Hematopoietic multipotent progenitor cell treated with erythropoietin and hydrocortisone succinate and interleukin-3 and kit ligand, for 6 days (in vitro differentiated cells): ENCODE measurements at places on chromosomes 4 and X.

DNA sequence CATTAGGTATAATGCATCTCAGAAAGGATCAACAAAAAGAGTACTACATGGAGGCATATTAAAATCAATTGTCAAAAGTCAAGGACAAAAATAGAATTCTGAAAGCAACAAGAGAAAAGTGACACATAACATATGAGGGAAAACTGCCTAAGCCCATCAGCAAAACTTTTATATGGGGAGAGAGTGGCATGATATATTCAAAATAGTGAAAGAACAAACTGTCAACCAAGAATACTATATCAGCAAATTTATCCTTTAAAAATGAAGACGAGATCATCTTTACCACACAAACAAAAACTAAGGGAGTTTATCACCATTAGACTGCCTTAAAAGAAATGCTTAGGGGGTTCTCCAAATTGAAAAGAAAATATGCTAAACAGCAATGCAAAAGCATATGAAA lies 86.4 kb upstream of the CHRDL1 start:
- DNase-seq: no peak

GRCh38 chr4:104066533-104066932 lies 346.7 kb upstream of the TACR3 start:
- no peak for DNase-seq

- no peak for DNase-seq
These were observed 190.1 kb upstream of the HS3ST1 start for GRCh38 chr4:11618666-11619282.

GRCh38 chr4:185346975-185347601 lies 48.6 kb downstream of the LRP2BP start:
- no peak for DNase-seq

DNA sequence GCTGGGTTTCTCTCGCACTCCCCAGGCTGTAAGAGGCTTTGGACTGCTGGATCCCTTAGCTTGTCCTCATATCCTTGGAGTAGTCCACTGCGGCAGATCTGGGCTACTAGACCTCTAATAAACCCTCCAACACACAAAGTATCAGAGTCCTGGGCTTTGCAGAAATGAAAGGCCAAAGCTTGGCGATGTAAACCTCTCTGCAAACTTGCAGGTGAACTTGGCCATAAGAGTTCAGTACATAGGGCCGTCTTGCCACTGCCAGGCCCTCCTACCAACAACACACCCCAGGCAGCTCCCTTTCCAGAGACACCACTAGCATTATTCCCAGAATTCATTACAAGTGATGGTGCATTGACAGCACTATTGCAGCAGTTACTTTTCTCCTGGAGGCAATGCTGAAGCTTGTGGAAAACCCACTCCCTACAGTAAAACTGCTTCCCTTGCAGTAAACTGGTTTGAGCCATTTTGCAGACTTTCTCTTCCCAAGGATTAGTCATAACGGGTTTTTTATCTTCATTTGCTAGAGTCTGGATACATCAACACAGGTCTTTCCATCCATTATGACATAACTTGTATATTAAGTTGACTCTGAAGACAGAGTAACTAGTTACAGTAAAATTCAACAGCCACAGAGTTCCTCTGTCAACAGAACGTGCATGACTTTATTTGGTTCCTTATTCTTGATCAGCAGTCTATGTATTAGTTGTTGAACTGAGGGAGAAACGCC lies 2.4 kb downstream of the ANKRD50 start:
- peak; percentile 15 for DNase-seq

- DNase-seq: peak; percentile 78
These were observed 34.5 kb downstream of the ELF4 start for GRCh38 chrX:130075777-130076176.

DNA sequence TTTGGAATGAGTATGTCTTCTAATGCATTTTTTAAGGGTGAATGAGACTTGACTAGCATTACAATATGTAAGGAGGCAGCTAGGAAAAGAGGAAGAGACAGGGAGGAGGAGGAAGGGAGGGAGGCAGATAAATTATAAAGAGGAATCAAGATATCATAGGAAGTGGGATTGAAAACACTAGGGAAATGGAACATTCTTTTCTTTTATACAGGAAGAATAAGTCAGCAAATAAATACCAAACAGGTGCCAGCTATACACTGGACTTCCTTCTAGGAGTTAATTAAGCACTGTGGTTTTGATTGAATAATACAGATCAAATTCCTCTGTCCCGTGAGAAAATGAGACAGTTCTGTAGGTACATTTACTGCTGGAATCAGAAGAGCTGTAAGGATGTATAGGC lies 78.6 kb downstream of the PACRGL start:
- DNase-seq: no peak

GRCh38 chr4:56444719-56445118 lies 8.7 kb downstream of the PAICS start:
- DNase-seq: no peak

DNA sequence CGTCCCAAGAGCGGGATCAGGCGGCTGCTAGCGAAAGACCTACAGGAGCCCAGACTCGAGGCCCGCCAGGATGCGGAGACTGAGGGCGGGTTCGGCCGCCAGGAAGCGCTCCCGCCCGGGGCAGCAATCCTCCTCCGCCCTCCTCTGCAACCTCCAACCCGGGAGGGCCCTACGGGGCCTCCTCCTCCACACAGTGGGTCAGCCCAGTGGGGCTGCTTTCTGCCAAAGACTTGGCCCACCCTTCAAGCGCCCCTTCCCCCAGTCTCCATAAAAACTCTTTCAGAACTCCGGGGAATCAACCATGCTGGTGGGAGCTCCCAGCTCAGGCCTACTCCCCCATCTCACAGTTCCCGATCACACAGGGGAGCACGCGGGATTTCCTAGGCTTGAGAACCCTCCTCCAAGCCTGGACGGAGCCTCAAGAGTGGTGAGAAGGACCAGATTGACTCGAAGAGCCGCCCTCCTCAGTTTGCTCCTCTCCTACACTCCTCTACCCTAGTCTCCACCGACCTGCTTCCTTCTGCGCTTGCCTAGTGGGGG lies 77.5 kb downstream of the RLIM start:
- DNase-seq: no peak

DNA sequence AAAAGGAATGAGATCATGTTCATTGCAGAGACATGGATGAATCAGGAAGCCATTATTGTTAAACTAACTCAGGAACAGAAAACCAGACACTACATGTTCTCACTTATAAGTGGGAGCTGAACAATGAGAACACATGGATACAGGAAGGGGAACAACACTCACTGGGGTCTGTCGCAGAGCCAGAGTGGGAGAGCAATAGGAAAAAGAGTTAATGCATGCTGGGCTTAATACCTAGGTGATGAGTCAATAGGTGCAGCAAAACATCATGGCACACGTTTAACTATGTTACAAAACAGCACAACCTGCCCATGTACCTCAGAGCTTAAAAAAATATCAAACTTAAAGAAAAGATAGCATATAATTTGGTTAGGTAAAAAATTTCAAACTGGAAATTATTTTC lies 281.4 kb downstream of the PABPC4L start:
- DNase-seq: no peak

DNA sequence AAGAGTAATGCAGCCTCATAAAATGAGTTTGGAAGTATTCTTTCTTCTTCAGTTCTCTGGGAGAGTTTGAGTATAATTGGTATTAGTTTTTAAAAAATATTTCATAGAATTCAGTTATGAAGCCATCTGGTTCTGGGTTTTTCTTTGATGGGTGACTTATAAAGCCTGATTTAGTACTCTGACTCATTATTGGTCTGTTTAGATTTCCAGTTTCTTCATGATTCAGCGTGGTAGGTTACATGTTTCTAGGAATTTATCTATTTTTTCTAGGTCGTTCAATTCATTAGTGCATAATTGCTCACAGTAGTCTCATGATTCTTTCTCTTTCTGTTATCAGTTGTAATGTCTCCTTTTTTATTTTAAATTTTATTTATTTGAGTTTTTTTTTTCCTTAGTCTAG lies 111.2 kb downstream of the CEP44 start:
- DNase-seq: no peak

DNA sequence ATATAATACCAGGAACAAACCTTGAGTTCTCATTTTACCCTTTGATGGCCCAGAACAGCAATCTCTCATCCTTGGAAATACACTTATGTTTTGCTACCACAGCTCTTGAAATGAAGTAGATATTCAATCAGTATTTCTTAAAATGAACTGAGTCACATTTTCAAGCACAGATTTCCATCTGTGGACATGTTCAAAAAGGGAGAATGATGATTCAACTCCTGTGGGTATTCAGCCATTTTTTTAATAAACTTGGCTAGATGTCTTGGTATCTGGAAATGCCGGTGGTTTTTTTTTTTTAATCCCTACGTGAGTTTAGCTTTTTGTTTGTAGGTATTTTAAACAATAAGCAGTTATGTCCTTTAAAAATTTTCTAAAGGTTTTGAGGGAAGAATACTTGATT lies 64.2 kb upstream of the TRPC5OS start:
- DNase-seq: no peak

GRCh38 chrX:86348669-86349068 lies 200.4 kb downstream of the DACH2 start:
- DNase-seq: peak; percentile 0

GRCh38 chr4:159357350-159357749 lies 254.5 kb downstream of the RAPGEF2 start:
- no peak for DNase-seq

- no peak for DNase-seq
These were observed 122.5 kb upstream of the TEX13D start for GRCh38 chrX:124209792-124210576.

GRCh38 chr4:170227928-170228327 lies 138.2 kb upstream of the AADAT start:
- DNase-seq: no peak

- no peak for DNase-seq
These were observed 376.4 kb upstream of the NOCT start for GRCh38 chr4:138639018-138639741.

DNA sequence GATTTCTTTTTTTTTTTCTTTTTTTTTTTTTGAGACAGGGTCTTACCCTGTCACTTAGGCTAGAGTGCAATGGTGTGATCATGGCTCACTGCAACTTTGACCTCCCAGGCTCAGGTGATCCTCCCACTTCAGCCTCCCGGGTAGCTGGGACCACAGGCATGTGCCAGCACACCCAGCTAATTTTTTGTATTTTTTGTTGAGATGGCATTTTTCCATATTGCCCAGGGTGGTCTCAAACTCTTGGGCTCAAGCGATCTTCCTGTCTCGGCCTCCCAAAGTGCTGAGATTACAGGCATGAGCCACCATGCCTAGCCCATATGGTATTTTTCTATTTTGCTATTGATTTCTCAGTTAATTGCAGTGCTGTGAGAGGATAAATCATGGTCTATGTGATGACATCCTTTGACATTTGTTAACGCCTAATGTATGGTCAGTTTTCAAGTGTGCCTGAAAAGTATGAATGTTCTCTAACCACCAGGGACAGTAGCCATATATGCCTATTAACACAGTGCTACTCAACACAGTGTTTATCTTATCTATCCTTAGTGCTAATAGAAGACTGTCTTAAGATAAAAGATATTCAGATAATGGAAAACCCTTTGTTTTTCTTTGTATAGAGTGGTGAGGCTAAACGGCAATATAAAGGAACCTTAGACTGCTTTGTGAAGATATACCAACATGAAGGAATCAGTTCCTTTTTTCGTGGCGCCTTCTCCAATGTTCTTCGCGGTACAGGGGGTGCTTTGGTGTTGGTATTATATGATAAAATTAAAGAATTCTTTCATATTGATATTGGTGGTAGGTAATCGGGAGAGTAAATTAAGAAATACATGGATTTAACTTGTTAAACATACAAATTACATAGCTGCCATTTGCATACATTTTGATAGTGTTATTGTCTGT lies 9.1 kb upstream of the HSPA4L start:
- no peak for DNase-seq

DNA sequence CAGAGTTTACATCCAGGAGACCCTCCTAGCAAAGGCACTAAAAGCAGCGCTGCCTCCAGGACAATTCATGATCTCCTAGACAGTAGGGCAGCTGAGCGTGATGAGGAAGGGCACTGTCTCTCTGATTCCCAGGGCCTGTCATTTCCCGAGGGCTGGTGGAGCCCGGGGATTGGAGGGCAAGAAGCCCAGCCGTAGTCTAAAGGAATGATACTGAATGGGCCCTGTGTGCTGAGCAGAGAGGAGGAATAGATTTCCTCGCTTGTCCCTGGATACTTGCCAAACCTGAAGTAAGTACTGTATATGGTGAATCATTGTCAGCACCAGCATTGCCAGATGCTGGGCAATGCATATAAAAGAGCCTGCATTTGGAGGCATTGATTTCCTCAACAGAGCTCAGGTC lies 88.0 kb upstream of the SLITRK2 start:
- no peak for DNase-seq

DNA sequence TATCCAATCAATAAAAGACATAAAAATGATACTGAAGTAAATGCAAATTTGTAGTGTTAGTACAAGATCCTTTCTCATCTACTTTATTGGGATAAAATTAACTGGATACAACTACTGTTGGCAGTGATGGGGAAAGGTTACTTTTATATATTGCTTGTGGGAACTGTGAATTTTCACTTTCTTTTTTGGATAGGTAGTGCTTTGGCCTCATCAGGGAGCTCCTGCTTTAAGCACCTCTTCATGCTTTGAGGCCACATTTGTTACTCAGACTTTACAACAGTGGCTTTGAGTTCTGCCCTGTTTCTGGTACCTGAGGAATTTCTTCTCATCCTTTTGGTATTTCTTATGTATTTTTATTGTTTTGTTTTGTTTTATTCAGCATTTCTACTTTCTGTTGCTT lies 316.8 kb upstream of the ZCCHC13 start:
- DNase-seq: no peak

DNA sequence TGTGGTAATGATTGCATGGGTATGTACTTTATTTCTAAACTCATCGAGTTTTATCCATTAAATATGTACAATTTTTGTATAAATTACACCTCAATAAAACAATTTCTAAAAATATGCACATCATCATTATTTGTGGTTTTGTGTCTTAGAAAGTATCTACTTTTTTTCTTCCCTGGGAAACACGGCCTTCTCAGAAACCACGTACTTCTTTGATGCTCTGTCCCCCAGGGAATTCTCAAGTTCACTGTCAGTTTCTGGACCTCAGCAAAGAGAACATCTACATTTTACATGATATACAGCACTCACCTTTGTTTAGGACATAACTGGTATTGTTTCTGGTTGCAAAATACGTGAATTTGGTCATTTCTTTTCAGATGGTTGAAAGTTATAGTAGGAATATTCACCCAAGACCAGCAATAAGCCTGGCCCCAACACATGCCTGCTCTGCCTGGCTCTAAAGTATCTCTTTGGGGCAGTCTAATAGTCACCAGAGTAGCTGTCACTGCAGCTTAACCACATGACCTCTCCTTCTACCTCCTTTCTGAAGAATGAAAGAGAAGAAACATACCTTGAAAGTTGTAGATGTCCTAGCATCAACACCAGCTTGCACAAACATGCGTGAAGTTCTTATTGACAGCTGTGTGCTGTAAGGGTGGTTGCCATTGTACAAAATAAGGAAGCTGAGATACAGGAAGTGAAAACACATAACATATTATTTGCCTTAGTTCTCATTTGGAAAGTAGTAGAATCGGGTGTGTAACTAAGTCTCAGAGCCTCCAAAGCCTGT lies 48.4 kb upstream of the SPANXN4 start:
- no peak for DNase-seq

DNA sequence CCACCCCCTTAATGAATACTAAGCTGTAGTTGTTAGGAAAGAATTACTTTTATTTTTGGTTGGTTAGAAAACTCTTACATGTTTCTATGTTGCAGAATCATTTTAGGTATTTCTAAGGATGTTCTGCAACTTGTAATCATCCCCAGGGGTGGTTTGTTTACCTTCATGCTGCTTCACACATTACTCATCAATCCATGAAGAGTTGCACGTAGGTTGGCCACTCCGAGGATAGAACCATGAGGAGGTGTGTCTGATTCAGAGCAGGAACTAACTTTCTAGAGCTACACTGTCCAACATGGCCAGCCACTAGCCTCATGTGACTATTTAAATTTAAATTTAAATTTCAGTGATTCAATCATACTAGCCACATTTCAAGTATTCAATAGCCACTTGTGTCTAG lies 127.2 kb upstream of the FRMPD4 start:
- no peak for DNase-seq
